ENCODE measurements at places on chromosomes 2 and 18.

GRCh38 chr2:192298664-192299063, 103.9 kb upstream of the TMEFF2 start:
- no peak for DNase-seq

- no peak for DNase-seq
Measured at GRCh38 chr2:62800618-62801017, 95.1 kb downstream of the EHBP1 start.

- DNase-seq = no peak
Measured at GRCh38 chr2:227942021-227942420, 70.6 kb downstream of the DAW1 start.

- no peak for DNase-seq
Measured at GRCh38 chr2:101057051-101057933, 55.2 kb downstream of the RPL31 start.

GRCh38 chr2:217943446-217944321, 59.1 kb downstream of the TNS1 start:
- no peak for DNase-seq

GRCh38 chr2:30665761-30666265, 141.4 kb downstream of the CAPN13 start:
- no peak for DNase-seq

- DNase-seq = no peak
Measured at GRCh38 chr2:98880266-98881152, 55.5 kb downstream of the CRACDL start.

DNA sequence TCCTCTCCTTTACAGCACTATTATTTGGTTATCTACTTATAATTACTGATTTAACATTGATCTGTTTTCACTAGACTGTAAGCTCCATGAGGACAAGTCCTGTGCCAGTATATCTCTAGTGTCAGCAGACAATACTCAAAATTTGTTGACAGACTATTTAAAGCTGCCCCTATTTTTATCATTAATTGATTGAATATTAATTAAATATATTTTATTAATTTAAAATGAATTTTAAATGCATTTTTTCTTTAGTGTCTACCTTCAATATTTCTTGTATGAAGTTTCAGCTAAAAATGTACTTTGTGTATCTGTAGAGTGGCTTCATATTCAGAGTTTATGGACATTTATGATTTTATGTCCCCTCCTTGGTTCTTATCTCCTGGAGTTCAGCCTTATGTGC, 26.4 kb upstream of the FHOD3 start:
- no peak for DNase-seq

DNA sequence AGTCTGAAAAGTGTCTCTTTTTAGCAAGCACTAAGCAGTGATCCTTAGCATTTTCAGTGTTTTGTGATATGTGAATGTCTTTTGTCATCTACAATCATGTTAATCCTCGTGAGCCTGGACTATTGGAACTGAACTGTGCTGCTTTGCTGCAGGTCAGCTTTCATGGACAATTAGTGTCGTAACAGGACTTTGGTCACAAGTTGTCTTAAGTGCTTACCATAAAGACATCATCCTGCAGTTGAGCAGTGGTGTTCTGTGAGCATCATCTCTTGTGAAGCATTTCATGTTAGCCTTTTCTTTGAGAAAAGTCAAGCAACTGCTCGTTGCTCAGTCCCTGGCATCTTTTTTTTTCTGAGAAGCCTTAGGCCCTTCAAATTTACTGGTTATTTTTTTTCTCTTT, 135.9 kb downstream of the ZNF407 start:
- no peak for DNase-seq

GRCh38 chr18:65721619-65722018, 29.2 kb upstream of the CDH7 start:
- no peak for DNase-seq

DNA sequence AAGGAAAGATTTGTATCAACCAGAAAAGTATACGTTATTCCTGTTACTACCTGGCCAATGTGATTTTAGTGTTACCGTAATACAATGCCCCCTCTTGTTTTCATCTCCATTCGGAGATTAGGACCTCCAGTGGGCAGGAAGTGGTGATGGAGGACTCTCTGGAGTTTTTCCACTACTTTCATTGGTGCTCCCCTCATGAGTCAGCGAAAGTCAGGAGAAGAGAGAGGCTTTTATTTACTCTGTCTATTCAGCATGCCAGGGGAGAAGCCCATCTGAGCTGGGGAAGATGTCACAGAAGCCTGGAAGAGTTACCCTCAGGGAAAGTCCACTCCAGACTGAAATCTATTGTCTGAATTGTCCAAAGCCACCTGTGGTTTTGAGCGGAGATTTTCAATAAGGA, 88.2 kb upstream of the THUMPD2 start:
- DNase-seq = no peak

- no peak for DNase-seq
Measured at GRCh38 chr2:176165370-176166050, 8.4 kb downstream of the HOXD3 start.

DNA sequence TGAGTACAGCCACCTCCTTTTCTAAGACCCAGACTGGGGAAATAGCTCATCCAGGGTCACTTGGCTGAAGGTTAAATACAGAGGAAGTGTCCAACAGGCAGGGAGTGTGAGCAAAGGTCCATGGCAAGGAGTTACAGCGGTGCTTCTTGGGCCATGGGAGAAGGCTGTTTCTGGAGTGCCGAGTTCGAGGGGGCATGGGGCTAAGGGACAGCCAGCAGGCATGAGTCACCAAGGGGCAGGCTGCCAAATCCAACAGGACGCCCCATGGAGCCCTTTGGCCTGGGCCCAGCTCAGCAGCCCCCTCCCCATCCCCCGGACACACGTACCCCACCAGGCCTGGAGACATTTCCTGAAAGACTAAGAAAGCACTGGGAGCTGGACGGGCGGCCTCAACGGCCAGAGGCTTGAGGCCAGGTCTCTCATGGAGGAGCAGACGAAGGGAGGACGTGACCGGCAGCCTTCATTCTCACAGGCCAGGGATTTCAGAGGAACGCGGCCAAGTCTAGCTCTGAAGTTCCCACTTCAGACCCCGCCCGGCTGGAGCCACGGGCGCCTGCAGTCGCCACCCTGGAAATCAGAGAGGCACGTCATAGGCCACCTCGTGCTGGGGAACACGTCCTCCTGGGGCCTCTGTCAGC, 160.4 kb downstream of the SMAD7 start:
- peak; percentile 7 for DNase-seq

GRCh38 chr2:78701546-78701945, 324.0 kb upstream of the REG3G start:
- no peak for DNase-seq

DNA sequence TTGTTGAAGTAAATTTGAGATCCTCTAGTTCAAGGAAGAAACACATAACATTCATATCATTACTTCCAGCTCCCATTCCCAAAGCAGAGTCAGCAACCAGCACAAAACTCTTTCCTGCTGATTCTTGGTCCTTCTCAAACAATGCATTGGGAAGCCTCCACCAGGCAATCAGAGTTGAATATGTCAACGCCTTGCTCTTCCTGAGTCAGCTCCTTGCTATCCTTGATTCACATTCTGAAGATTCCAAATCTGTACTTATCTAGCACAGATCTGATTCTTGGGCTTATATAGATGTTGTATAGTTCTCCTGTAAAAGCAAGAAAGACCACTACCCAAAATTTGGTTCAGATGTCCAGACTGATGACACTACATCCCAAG, 29.6 kb downstream of the CFAP210 start:
- no peak for DNase-seq

GRCh38 chr2:20430035-20430434, 16.8 kb upstream of the RHOB start:
- no peak for DNase-seq

- DNase-seq = no peak
Measured at GRCh38 chr2:108354136-108354535, 23.6 kb upstream of the SULT1C4 start.

GRCh38 chr2:173978447-173978846, 13.3 kb upstream of the SP3 start:
- no peak for DNase-seq

- no peak for DNase-seq
Measured at GRCh38 chr18:30088238-30089015, 954.1 kb downstream of the DSC3 start.

DNA sequence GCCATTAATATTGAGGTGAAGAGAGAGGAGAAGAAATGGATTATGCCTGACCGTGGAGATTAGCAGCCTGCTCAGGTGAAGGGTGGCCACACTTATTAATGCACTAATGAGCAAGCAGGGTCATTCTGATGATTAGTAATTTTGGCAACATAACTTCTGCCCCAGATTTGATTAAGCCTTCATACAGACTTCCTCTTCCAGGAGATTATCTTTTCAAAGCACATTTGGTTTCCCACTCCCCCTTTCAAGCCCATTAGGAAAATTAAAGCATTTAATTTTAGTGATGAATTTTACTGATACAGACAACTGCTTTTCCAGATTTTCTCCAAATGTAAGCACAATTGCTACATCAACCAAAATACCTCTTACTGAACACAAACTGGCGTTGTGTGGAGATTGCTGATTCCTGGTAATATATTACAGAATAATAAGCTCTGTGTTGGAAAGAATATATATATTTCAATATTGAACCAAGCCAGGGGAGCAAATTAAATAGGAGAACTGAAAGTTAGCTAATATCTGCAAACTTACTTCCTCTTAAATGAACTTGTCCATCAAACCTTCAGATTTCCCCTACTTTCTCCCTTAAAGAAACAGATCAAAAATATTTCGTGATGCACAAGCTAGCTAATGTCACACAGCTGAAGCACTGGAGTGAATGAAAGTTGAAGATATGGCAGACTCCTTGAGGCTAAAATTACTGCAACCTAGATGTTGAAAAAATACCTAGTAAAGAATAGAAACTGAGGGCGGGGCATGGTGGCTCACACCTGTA, 140.8 kb downstream of the FAM210A start:
- no peak for DNase-seq

DNA sequence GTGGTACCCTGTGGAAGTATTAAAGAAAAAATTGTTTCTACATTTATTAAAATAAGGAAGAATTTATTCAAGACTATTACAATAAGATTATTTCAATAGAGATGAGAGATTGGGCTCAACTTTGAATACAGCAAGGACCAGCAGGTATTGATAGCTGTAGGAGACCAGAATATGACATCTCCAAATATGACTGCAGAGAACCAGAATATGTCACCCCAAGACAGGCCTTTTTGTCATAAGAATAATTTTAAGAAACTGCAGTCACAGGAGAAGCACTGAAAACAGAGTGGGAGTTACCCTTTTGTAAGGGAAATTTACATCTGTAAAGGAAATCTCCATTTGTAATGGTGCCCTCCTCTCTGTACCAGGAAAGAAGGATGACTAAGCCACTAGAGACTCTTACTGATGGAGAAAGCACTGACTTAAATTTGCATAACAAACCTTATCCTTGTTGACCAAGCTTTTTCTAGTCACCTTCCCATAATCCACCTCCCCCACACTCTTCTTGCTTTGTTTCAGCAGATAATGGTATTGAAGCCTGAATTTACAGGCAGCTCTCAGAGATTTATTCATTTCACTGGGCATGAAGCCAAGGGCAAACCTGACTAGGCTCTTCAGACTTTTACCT, 145.1 kb upstream of the RMP24 start:
- no peak for DNase-seq

- DNase-seq = no peak
Measured at GRCh38 chr2:23235736-23236135, 149.2 kb upstream of the KLHL29 start.

DNA sequence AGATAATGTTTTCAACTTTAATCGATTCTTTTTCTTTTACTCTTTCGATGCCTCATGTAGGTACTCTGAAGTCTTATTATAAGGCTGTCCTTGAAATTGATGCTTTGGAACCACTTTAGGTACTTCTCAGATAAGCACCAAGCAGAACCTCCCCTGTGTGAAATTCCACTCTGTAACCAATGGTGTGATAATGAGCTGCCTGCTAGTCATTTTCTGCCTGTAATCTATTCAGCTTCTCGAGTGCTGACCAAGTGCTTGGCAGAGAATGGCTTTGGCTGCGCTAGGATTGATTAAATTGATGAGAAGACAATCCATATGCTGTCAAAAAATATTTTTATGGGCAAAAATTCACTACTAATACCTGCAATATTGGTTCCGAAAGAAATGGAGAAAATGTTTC, 132.1 kb upstream of the STON1 start:
- no peak for DNase-seq

GRCh38 chr2:206218156-206218555, 56.3 kb upstream of the ZDBF2 start:
- no peak for DNase-seq

- DNase-seq = no peak
Measured at GRCh38 chr2:239046822-239047221, 198.9 kb downstream of the TWIST2 start.

DNA sequence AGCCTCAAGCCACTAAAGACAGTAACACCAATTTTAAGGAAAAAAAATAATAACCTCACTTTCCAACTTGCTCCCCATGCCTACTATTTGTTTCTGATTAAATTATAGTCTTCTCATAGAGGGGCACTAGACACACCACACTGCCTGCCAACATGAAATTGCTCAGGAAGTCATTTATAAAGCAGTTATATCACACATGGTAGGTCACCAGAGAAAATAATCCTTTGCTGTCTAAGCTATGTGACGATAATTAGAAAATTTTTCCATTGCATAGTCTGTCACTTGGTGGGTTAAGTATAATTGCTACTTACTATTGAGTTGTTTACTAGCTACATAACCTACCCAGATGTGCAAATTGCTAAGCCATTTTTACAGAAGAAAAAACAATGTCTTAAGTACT, 85.2 kb downstream of the INO80D start:
- no peak for DNase-seq

GRCh38 chr2:46954951-46955571, 39.5 kb upstream of the MCFD2 start:
- DNase-seq = no peak

DNA sequence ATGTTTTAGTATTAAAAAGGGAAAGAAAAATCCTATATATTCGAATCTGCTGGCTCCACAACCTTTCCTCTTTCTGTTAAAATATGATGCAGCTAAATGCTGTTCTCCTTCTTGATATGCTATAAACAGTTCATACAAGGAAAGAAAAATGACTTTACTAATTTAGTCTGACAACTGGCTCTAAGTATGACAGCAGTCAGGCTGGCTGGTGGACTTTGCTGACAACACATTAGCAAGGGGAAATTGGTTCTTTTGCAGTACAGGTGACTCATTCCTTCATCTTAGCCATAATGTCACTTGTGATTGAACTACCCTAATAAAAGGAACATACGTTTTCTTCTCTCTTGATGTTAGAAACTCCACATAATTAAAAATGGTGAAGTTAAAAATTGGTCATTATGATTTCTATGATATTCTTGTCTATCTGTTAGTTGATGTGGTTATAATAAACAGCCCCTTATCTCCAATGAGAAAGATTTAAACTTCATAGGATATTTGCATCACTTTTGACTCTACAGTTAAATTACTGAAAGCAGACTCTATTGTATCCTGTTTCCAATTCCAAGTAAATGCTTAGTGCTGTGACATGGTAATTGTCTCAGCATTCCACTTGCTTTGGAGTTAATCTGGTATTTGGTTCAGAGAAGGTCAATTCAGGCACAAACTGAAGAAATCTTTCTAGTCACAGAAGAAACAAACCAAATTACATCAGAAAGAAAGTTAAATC, 315.3 kb upstream of the GULP1 start:
- DNase-seq = no peak

- DNase-seq = no peak
Measured at GRCh38 chr2:224658780-224659405, 57.3 kb downstream of the CCDC195 start.
